ENCODE measurements at places on chromosomes 12 and 14.

GRCh38 chr14:78074561-78074960 lies 95.6 kb upstream of the NRXN3 start:
- no peak for DNase-seq

GRCh38 chr14:75406856-75407255 lies 21.0 kb upstream of the JDP2 start:
- DNase-seq, result no peak

GRCh38 chr12:69932676-69933552 lies 107.9 kb downstream of the MYRFL start:
- DNase-seq, result no peak

DNA sequence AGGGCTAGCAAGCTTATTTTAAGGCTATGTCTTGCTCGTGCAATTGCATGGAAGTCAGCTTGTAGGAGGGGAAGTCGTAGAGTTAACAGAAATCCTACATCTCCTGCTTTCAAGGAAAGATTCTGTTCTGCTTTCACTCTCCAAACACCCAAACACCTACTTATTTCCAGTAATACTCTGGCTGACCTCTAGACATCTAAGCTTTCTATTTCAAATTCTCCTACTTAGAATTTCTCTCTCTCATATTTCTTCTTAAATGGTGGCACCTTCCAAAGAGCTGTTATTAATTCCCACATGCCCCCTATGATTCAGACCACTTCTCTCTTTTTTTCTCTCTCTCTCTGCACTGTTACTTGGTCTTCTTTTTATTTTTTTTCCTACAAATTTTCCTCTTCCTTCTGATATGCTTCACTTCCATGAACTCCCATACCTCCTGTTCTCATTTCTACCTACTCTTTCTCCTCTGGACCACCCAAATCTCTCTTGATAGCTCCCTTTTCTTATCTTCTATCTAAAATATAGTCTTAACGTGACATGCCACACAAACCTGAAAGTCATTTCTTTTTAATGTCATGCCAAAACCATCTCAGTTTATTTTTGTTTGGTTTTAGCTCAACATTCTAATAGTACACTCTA lies 90.8 kb downstream of the RPS6KA5 start:
- peak; percentile 30 for DNase-seq

DNA sequence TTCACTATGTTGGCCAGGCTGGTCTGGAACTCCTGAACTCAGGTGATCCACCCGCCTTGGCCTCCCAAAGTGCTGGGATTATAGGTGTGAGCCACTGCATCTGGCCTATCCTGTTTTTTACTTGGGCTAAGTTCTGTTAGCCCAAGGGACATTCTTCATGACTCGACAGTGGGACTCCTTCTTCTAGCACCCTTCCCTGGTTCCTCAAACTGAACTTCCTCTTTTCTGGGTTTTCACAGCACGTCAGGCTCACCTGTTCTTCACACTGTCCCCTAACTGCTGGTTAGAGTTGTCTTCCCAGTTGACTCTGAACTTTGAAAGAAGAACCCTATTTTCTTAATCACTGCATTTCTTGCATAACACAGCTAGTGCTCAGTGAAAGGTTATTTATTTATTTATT lies 22.5 kb downstream of the CABP1 start:
- peak; percentile 47 for DNase-seq

Measured in hematopoietic multipotent progenitor cell treated with erythropoietin and hydrocortisone succinate and interleukin-3 and kit ligand, for 4 days (in vitro differentiated cells).